ENCODE measurements at places on chromosomes 4 and X. TPM values are rescaled to one million over a fixed set of nuclear protein-coding genes. Genes with fewer than 3 reads are reported as not detected.

GRCh38 chr4:176191974-176192373 lies 3.4 kb downstream of the SPATA4 start:
- DNase-seq = no peak

ANXA3 gene
- not detected for polyA plus RNA-seq

- peak; percentile 19 for DNase-seq
Measured at GRCh38 chr4:52659722-52660261, 691 bp upstream of the USP46 start.

GRCh38 chr4:7938266-7938608 lies 1.4 kb downstream of the AFAP1 start:
- no peak for DNase-seq

DNA sequence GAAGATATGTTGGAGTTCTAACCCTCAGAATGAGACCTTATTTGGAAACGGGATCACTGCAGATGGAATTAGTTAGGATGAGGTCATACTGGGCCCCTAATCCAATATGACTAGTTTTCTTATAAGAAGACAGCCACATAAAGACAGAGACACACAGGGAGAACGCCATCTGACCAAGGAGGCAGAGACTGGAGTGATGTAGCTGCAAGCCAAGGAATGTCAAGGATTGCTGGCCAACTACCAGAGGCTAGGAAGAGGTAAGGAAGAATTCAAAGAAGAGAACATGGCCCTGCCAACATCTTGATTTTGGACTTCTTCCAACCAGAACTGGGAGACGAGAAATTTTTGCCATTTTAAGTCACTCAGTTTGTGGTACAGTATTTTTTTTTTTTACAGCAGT lies 152.8 kb upstream of the DIPK2B start:
- DNase-seq = no peak

- no peak for DNase-seq
Measured at GRCh38 chrX:2841537-2841936, 12.8 kb downstream of the GYG2 start.

NUDT11 gene
- 0.82 TPM for polyA plus RNA-seq

DNA sequence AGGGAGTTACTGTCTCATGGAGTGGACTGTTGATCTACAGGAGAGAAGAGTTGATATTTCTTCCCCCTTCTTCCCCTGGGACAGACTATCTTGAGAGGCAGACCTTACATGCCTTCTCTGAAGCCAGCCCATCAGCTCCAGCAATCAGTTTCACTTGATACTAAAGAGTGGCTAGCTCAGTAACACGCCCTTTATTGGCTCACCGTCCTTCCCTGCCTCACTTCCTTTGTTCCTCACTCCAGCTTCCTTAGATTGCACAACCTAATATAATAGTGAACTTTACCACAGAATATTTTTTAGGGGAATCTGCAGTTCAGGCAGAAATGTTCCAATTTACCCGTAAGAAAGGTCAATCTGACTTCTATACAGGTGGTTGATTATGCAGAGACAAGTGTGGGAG lies 128.1 kb upstream of the NDP start:
- DNase-seq = no peak

GRCh38 chr4:147844781-147845180 lies 112.9 kb downstream of the ARHGAP10 start:
- DNase-seq = no peak

DNA sequence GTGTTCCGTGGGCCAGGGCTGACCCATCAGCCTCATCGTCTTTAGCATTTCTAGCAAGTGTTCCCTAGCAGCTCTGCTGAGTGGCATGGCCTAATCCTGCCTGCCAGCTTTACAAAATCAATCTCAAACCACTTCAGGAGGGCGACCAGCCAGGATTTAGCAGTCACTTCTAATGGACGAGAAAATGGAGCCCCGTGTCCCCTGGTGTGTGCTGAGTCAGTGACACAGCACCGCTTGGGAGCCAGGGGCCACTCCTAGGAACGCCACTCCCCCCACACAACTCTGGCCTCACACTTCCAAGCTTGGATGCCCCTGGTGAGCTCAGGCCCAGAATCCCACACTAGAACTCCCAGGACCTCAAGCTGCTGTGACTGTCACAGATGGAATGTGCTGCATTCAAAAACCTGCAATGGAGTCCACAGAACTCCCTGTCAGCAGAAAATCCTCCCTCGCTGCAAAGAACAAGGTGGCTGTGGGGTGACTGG lies 311.2 kb upstream of the GATB start:
- DNase-seq = no peak

Data from CD8-positive, alpha-beta memory T cell (primary cell).